Naive thymus-derived CD4-positive, alpha-beta T cell (primary cell): ENCODE measurements at places on chromosomes 13 and 19.

GRCh38 chr19:32232449-32232848 lies 113.0 kb upstream of the ZNF507 start:
- DNase-seq: no peak

- DNase-seq: no peak
Measured at GRCh38 chr13:98570929-98571372, 6.0 kb downstream of the STK24 start.

- no peak for DNase-seq
Measured at GRCh38 chr13:110479648-110480047, 81.9 kb downstream of the RAB20 start.

GRCh38 chr19:38655148-38655824 lies 7.8 kb downstream of the ACTN4 start:
- no peak for DNase-seq

DNA sequence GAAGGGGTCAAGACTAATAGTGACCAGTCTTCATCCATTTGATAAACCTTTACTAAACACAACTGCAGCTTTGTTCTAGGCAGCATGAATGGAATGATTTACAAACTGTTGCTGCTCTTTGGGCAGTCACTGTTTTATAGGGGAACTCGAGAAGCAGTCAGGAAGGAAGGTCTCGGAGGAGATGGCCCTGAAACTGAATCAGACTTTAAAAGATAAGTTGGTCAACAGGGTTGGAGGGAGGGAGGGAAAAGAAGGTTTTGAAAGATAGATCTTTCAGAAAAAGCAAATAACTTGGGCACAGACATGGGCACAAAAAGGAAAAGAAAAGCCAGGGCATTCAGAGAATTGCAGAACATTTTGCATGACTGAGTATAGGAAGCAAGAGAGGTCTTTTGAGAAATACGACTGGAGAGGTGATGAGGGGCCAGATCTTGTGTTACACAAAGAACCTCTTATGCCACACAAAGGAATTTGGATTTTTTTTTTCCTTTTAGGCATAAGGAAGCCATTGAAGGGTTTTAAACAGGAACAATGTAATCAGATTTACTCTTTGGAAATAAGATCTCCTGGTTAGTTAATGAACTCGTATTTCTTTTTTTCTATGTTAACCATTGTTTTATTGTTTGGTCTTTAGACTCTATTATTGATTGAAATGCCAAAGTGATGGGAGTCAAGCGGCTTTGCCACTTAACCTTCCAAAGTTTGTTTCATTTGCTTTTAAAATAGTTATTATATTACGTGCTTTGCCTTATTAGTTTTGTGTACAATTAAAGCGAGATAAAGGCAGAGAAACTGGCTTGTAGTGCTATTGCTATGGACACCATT lies 37.5 kb upstream of the SACS start:
- DNase-seq: no peak
